ENCODE measurements at places on chromosomes 16 and 17. TPM values are rescaled to one million over a fixed set of nuclear protein-coding genes. Genes with fewer than 3 reads are reported as not detected.

CMTM2 gene
- 0.54 TPM for total RNA-seq

SULT1A2 gene
- 0.27 TPM for total RNA-seq

GRCh38 chr17:51214920-51215319 lies 44.9 kb downstream of the MBTD1 start:
- DNase-seq, result no peak

GRCh38 chr17:80053102-80053501 lies 16.7 kb downstream of the CCDC40 start:
- DNase-seq, result no peak

- DNase-seq, result no peak
These were observed 421.7 kb upstream of the C16orf82 start for GRCh38 chr16:26644912-26645543.

DNA sequence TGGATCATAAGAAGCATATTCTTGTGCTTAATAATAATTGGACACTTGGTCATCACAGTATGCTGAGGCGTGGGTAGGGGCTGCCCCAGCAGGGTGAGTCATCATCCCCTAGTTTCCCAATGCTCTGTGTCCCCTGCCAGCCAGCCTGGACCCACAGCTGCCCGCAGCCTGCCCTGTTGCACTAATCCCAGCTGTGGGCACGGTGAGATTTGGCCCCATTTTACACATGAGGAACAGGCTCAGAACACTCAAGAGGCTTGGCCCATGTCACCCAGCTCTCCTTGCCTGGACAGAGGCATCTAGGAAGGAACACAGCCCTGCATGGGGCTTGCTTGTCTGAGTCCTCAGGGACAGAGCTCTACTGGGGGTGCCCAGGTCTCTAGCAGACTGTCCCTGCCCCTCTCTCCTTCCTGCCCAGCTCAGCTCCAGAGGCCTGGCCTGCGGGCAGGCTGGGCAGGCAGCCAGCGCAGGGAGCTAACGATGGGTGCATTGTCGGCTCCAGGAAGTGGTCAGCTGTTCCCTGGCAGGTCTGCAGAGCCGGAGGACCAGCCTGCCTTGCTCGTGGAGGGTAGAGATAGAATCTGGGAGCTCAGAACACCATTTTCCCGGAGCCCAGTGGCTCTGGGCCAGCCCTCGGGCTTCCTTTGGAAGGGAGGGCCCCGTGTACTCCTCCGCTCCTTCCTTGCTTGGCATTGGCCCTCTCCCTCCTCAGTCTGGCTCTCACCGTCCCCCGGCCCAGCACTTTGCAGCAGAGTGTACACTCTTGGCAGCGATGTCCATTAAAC lies 189.4 kb downstream of the RAB11FIP4 start:
- no peak for DNase-seq
